ENCODE measurements at places on chromosomes 5 and 9.

DNA sequence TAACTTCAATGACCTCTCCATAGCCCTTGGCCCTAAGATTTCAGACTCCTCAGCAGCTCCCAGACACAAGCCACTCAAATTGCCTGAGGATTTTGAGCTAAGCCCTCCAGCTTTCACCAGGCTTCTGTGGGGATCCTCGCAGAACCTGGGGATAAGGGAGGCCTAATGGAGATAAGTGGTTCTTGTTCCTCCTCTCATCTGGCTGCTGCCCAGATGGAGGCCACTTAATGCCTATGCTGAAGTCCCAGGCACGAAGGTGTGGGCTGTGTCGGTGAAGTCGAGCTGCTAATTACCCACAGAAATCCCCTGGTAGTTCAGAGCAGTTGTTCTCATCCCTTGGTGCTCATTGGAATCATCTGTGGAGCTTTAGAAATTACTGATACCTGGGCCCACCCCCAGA lies 10.3 kb upstream of the FAT2 start:
- DNase-seq: no peak

- DNase-seq: no peak
Observed at GRCh38 chr9:135083241-135083810, 4.1 kb upstream of the OLFM1 start.

DNA sequence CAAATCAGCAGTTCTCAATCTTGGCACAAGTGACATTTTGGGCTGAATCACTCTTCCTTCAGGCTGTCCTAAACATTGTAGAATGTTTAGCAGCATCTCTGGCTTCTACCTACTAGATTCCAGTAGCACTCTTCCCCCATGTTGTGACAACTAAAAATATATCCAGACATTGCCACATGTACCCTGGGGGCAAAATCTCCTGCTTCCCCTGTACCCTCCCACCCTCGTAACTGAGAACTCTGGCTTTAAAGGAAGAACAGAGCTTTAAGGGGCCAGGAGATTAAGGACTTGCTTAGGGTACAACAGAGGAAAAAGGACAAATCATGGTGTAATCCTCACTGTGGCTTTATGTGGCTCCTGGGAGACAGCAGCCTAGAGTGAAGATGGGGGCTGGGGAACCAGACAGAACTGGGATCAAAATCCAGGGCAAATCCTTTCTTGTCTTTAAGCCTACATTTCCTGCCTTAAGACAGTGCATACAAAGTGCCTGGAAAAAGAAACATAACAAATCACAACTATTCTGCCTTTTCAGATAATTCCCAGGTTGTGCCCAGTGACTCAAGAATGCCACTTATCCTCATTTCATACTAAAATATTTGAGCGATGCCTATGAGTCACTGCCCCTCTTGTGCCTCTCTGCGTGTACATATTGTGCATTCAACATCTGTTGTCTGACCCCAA lies 109.3 kb downstream of the DAPK1 start:
- peak; percentile 24 for DNase-seq

DNA sequence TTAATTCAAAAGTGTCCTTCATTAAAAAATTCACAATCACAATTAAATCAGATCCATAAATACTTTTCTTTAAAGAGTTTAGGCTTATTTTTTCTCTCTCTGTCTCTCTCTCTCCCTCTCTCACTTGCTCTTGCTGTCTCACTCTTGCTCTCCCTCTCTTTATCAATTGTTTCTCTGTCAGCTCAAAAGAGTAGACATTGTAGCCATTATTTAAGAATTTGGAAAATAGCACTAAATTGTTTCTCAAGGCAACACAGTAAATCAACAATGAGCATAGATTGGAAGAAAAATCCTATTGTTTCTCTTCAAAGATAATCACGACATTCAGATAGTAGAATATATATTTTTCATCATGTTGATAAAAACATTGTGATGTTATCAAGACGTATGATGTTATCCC lies 1114.0 kb downstream of the PTPRD start:
- no peak for DNase-seq

GRCh38 chr5:123549256-123549904 lies 37.4 kb downstream of the CSNK1G3 start:
- no peak for DNase-seq

DNA sequence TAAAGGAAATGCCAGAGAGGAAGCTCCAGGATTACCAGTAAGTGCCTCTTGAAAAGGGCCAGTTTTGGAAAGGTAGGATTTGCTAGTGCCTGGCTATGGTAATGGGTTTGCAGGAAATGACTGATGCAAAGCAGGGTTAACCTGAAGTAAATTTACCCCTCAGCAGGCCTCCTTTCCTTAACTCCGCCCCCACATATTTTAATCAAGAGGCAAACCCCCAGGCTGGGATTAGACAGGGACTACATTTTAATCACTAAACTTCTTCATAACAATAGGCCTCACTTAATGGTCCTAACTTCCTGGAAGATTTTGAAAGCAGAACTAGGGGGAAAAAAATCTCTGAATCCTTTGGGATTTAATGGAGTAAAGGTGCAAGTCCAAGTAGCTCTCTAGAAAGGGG lies 10.2 kb upstream of the SLC1A3 start:
- DNase-seq: no peak

DNA sequence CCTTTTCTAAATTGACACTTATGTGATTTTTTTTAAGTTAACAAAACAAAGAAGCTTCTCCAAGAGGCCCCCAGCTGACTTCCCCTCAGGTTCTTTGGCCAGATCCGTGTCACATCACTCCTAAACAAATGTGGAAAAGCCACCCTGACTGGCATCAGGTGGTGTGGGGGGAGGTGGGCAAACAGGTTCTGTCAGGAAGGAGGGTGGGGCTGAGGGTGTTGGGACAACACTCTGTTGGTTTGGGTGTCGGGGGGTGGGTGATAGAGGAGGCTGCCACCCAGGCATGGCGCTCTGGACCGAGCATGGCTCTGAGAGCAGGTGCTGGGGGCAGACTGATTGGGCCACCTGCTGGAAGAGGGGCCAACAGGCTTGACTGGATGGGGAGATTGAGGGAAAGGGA lies 210.9 kb downstream of the HSPA4 start:
- no peak for DNase-seq

- no peak for DNase-seq
Observed at GRCh38 chr9:76194896-76195295, 199.3 kb downstream of the RFK start.

DNA sequence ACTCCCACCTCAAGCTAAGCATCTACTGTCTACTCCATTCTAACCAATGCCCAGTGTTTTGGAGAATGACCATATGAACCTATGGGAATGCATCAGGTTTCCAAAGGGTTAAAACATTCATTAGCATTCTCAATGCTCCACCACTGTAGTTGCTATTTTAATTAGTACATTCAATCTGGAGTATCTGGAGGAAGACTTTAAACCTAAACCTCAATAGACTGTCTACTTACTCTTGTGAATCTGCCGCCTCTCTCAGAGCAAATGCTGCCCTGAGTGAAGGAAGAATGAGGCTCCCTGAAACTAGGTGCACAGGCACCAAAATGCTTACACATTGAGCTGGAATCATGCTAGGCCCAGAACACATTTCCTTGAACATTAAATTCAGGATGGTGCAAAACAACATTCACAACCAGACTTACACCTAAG lies 2.0 kb downstream of the ENC1 start:
- no peak for DNase-seq

GRCh38 chr5:68114378-68115040 lies 101.0 kb upstream of the PIK3R1 start:
- DNase-seq: no peak

Data from A549 (cell line).